Stimulated activated CD4-positive, alpha-beta T cell treated with anti-CD3 and anti-CD28 coated beads, Interleukin-15, amount 100 ng/mL, for 24 hours (primary cell): ENCODE measurements at places on chromosomes 2 and 18.

GRCh38 chr2:119073213-119073612 lies 85.3 kb downstream of the C1QL2 start:
- no peak for DNase-seq

- no peak for DNase-seq
Observed at GRCh38 chr18:23682472-23682871, 6.8 kb upstream of the LAMA3 start.

- no peak for DNase-seq
Observed at GRCh38 chr2:239758279-239758877, 266.8 kb downstream of the NDUFA10 start.

- no peak for DNase-seq
Observed at GRCh38 chr2:47043142-47043890, 111.8 kb downstream of the STPG4 start.

- DNase-seq, result no peak
Observed at GRCh38 chr2:239774142-239774462, 251.0 kb downstream of the NDUFA10 start.

DNA sequence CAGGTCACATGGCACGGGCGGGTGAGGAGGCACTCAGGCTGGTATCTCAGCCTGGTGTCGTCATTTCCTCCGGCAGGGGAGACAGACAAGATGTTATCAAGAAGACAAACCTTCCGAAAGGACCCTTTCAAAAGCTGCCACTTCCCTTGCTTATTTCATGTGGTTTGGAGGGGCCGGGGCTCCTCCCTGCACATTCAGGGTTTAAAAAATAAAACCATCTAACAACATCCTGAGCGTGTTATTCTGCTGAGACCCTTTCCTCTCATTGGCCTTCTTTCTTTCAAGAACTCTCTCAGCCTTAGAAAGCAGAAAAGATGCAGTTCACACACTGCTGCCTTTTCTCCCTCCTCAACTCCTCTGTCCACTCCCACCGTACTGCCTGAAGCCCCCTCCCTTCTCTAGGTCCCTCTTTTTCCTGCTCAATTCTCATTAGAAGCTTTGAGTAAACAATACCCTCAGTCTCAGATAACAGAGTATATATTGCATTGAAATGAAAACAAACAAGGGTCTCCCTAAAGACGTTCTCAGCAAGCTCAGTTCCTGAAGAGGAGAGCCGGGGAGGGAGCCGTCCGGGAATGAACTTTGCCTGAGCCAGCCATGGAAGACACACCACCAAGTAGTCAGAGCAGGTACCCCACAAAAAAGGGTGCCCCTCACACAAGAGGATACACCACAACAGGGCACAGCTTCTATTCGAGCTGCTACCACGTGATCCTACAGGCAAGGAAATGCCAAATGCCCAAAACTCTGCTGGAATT lies 9.7 kb downstream of the SMAD7 start:
- DNase-seq, result peak; percentile 76

GRCh38 chr2:205755923-205756322 lies 73.6 kb downstream of the NRP2 start:
- no peak for DNase-seq

DNA sequence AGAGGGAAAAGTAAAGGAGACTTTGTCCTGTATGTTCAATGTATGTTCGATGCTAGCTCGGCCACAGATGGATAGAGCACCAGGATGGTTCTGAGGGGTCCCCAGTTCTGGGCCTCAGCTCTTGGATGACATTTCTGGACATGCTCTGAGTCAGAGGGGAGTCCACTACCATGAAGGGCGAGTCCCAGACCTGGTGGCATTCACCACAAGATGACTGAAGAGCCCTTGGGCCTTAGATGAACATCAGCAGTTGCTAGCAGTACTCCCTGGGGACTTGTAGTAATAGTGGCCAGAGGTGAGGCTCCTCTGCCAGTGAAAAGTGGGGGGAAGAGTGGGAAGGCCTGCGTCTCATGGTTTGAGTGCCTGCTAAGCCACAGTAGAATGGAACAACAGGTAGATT lies 109.5 kb downstream of the GRB14 start:
- no peak for DNase-seq

- DNase-seq, result peak; percentile 69
Observed at GRCh38 chr18:13136056-13136903, 82.3 kb upstream of the LDLRAD4 start.

GRCh38 chr2:64217198-64217869 lies 73.1 kb upstream of the PELI1 start:
- DNase-seq, result no peak

DNA sequence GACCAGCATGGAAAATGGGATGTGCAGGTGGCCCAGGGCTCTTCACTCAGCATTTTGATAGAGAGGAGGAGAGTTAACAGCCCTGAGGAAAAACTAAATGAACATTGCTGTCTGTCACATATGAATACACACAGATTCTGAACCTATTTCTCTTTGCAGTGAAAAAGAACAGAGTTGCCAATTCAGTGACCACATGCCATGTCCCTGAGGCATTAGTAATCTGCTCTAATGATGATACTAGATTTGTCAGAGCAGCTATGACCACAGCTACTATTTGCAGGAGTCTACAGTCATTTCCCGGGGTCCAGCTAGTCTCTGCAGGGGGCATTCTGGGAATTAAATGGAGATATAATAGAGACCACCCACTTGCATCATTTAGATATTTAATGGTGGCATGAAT lies 267.6 kb downstream of the TMX3 start:
- DNase-seq, result no peak

- no peak for DNase-seq
Observed at GRCh38 chr2:230224458-230224857, 1.1 kb upstream of the SP140 start.

GRCh38 chr2:97988722-97989121 lies 7.0 kb downstream of the TMEM131 start:
- DNase-seq, result no peak

DNA sequence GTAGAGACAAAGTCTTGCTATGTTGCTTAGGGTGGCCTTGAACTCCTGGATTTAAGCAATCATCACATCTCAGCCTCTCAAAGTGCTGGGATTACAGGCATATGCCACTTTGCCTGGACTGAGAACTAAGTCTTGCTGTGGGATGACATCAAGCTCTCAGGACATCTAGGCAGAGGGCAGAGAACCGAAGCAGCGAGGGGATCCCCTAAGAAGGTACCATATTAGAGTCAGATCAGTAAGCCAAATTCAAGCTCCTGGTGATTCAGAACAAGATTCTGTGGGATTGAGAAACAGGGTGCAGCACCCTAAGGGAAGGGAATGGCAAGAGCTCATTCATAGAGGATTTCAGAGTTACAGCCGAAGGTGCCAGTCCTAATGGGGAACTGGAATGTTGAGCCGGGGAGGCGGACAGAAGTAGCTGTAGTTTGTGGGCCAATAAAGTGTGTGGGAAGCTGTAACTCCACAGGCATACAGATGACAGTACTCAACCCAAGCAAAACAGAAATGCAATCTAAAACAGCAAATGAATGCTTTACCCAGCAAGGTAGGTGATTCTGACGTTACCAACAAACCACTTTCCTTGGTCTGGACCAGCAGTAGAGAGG lies 30.9 kb downstream of the EPHA4 start:
- no peak for DNase-seq

DNA sequence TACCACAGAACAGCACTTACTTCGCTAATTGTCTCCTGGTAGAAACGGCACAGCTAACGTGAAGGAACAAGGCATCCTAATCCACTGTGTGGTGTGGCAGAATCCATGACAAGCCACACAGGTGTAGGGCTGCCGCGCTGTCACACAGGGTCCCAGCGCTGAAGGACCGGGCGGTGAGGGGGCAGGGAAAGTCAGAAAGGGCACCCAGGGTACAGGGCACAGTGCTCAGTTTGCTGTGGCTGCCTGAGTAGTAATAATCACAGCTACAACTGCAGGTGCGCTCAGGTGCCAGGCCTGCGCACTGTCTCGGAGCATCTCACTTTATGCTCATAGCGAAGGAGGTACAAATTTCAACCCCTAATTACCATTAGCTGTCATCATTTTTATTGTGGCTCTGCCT lies 55.2 kb upstream of the CAB39 start:
- no peak for DNase-seq

GRCh38 chr2:109336296-109336695 lies 207.3 kb downstream of the SH3RF3 start:
- DNase-seq, result no peak

GRCh38 chr2:120245520-120246332 lies 6.9 kb upstream of the RALB start:
- DNase-seq, result no peak

DNA sequence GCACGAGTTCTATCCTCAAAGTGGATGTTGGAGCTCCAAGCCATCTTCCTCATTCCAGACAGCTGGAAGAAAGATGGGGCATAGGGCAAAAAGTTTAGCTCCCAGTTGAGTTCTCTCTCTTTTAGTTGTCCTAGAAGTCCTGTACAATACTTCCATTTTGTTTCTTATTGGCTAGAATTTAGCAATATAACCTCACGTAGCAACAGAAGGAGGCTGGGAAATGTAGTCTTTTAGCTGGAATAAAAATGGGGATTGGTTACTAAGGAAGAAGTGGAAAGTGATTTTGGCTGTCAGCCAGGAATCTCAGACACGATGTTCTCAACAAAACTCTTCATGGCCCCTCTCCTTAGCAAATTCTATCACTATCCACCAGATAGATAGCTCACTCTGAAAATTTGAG lies 79.9 kb downstream of the PLCL1 start:
- no peak for DNase-seq

DNA sequence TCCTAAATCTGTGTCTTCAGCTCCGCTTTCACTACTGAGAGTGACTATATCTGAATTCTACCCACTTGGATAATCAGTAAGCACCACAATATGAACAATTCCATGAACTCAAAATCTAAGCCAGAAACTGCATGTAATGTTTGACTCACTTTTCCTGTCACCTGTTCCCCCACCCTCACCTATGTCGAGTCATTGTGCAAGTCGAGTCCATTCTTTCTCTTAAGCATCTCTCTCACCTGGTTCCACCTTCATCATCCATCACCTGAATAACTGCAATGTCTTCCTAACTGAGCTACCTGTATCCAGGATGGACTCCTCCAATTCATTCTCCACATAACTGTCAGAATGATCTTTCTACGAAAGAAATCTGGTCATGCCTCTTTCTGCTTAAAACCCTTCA lies 58.2 kb downstream of the PPP1R1C start:
- DNase-seq, result no peak

GRCh38 chr2:16121986-16122390 lies 181.6 kb downstream of the MYCN start:
- no peak for DNase-seq

- no peak for DNase-seq
Observed at GRCh38 chr2:204027091-204027490, 90.5 kb downstream of the ICOS start.

DNA sequence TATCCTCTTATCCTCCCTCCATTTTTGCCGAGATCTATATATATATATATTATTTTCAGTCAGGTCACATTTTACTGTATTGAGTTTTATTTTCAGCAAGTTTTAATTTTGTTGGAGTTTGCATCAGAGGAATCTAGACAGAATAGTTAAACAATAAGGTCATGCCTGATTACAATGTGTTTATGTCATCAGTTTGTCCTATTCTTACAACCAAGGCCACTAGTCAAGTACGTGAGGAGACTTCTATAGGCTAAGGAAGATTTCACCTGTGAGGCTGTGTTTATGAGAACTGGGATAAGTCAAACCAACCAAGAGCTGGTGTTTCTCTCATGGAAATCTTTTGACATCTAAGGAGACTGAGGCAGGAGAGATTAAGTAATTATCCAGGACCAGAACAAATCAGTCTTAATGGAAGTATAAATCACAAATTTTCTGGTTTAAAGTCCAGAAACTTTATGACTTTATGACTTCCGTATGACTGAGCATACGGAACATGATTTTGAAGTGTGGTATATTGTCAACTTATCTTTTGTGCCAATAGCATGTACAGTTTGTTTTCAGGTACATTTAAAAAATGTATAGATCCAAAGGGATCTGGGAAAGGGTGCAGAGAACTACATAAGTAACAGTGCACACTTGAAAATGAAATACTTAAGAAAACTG lies 100.0 kb upstream of the DTNA start:
- DNase-seq, result no peak

GRCh38 chr2:196513796-196514526 lies 125.6 kb upstream of the CCDC150 start:
- DNase-seq, result no peak

- no peak for DNase-seq
Observed at GRCh38 chr18:33914399-33914798, 310.3 kb downstream of the NOL4 start.

DNA sequence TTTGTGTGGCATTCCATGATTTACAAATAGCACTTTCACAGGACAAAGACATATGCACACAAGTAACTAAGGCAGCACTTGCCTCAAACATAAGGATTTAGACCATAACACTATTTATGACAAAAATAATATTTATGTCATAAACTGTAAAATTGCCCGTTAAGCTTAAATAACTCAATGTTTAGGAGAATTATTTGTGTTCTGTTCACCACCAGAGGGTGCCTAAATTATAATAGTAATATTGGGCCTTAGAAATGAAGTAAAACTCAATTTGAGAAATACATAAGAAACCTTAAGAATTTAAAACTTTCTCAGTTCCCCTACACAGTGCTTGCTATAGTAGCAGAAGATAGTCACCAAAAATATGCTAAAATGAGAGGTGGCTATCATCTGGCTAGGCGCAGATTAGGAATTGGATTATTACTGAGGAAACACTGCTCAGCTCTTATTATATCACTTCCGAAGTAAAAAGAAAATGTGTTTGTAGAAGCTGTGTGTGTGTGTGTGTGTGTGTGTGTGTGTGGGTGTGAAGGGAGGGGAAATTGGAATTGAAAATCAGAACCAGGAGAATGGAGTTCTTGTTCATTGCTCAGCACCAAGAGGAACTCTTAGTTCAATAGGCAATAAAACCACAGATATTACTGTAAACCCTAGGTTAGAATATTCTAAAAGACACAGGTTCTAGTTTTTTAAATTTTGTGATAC lies 4.9 kb upstream of the CHN1 start:
- DNase-seq, result no peak

GRCh38 chr2:191070276-191070675 lies 56.3 kb upstream of the STAT1 start:
- DNase-seq, result no peak

DNA sequence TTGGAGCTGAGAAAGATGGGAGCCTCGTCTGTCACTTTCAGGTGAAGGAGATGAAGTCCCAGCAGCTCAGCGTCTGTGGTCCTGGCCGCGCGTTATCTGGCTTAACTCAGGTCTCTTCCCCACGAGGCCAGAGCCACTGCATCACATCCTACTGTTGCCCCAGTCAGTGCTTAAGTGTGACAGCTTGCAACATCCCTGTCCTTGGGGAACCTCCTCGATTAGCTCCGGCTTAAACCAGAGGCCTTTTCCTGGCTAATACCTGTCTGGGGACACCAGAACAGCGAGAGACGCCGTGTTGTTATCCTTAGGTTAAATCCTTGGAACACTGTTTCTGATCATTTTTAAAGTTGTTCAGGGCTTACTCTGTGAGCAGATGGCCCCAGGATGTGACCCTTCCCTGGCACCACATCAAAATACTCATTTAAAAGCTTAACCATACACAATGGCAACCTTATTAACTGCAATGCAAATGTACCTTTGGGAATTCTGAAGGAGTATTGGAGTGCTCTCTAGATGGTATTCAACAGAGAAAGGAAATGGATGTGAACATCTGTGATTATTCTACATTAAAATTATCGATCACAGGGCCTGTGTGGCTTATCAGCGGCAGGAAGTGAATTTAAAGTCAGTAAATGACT lies 61.2 kb upstream of the SPP2 start:
- no peak for DNase-seq

- no peak for DNase-seq
Observed at GRCh38 chr2:46162329-46163097, 134.7 kb upstream of the EPAS1 start.
